ENCODE measurements at places on chromosomes 6 and 20. TPM values are rescaled to one million over a fixed set of nuclear protein-coding genes. Genes with fewer than 3 reads are reported as not detected.

Gene ARFGEF3
- 3.3 TPM for total RNA-seq

DNA sequence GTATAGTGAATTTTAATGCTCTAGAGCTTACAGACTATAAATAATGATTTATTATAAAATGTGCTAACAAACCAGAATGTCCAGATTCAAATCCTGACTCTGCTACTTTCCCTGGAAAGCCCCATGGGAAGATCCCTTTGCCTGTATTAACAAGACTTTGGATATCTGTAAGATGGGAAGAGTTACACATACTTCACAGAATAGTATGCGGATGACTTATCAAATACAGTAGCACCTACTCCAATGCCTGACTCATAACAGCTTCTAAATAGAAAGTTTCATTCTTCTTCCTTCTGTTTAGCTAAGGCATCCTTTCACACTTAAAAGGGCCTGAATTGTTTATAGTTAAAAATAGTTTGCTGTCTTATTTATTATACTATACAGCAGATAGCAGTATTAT lies 166.3 kb downstream of the KCNQ5 start:
- DNase-seq = peak; percentile 55

Gene RNF182
- total RNA-seq = 8.7 TPM

DNA sequence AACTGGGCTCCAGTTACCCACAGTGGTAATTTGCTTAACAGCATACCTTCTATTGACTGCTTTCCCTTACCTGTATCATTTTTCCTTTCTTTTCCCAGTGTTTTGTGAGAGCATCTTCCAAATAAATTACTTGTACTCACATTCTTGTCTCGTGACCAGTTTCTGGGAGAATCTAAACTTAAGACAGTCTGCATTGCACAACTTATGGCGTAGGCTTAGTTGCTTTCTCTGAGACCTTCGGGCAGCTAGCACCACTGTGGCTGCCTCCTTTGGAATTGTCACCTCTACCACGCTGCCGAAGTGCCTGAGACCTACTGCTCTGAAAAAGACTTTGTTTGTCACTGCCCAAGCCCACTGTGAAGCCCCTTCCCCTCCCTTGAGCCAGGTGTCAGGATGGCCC lies 188.1 kb upstream of the BMP2 start:
- no peak for DNase-seq

Gene BHLHE23
- not detected for total RNA-seq

- no peak for DNase-seq
These were observed 56.0 kb downstream of the DAAM2 start for GRCh38 chr6:39848171-39848570.

Gene PAK5
- 0.46 TPM for total RNA-seq

All from Daoy (cell line).